ENCODE measurements at places on chromosomes 5 and 9.

DNA sequence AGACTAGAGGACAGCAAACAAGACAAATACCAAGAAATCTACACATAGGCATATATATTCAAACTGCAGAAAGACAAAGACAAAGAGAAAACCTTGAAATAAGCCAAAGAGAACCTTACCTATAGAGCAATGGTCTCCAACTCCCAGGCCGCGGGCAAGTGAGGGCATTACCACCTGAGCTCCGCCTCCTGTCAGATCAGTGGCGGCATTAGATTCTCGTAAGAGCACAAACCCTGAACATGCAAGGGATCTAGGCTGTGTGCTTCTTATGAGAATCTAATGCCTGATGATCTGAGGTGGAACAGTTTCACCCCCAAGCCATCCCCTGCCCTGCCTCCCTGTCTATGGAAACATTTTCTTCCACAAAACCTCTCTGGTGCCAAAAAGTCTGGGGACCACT, 101.0 kb upstream of the MRPS30 start:
- no peak for DNase-seq

- DNase-seq: no peak
Measured at GRCh38 chr9:78295177-78295575, 1.7 kb upstream of the PSAT1 start.

GRCh38 chr5:5398071-5398470, 24.4 kb upstream of the ICE1 start:
- no peak for DNase-seq

DNA sequence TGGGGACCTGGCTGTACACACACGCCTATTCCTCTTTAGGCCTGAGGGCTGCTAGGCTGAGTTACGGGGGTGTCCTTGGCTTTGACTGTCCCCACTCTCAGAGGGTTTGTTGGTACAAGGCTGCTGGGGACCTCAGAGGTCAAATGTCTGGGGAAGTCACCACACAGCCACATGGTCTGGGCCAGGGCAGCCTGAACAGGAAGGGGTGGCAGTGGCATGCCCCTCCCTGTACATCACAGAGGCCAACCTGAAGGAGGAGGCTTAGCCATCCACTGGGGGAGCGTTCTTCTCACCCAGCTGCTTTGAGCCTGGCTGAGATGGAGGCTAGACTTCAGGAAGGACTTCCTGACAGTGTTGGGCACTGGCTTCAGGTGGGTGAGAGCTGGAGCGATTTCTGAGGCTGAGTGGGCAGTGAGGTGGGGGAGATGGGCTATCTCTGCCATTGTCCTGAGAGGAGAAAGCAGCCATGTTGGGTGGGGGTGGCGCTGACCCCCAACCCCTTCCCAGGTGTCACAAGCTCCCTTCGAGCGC, 36.3 kb downstream of the CXXC5 start:
- no peak for DNase-seq

DNA sequence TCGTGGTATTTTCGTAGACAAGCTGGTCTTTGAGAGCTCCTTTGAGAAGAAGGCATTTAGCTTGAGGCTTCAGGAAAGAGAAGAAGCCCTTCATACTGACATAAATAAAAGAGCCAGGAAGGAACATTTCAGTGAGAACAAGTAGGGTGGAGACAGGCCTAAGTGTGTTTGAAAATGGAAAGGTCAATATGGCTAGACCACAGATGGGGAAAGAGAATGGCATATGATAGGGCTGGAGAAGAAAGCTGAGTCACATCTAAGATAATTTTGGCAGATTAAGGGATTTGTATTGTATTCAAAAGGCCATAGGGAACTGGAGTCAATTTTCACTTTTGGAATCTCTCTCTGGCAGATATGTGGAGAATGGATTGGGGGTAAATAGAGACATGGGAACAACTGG, 374.9 kb downstream of the TMEM38B start:
- no peak for DNase-seq

DNA sequence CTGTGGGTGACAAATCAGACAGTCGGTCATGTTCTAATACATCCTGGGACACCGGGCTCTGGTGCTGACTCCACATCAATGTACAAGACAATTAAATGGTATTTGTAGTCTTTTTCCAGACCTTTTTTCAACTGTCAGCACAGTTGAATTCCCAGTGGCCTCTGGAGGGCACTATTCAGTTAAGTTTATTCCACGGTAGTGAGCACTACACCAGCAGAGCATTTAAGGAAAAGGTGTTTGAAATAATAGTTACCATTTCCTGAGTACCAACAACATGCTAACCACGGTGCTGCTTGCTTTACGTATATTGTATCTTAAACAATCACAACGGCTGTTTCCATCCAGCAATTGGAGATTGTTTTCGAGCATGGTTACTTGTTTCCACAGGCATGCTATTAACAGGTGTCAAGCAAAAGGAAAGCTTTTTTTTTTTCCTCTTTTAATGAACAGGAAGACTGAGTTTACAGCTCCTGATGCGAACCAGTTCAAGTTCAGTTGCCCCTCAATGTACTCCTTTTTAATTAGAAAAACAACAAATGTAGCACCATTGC, 186.7 kb downstream of the PDZD2 start:
- no peak for DNase-seq

- DNase-seq: no peak
Measured at GRCh38 chr5:179288101-179288808, 57.0 kb downstream of the ADAMTS2 start.

- no peak for DNase-seq
Measured at GRCh38 chr9:87333802-87334201, 163.9 kb upstream of the DAPK1 start.

DNA sequence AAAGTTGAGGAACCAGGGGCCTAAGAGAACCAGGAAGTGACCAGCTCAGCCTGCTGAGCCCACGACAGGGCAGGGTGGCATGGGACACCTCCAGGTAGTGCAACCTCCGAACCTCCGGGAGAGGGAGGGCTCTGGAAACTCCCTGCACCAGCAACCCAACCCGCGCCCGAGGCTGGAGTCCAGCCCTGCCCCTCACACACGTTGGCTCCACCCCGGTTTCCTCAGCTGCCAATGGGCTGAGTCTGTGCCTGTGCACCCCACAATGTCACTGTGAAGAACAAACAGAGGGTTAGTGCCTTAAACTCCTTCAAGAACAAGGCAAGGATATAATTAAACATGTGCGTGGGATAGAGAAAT, 17.0 kb upstream of the UNC5A start:
- no peak for DNase-seq

GRCh38 chr5:55325621-55326020, 17.8 kb downstream of the MTREX start:
- DNase-seq: no peak

- DNase-seq: no peak
Measured at GRCh38 chr5:7329141-7329540, 66.8 kb upstream of the ADCY2 start.

GRCh38 chr5:158301186-158301585, 442.2 kb upstream of the CLINT1 start:
- DNase-seq: no peak

DNA sequence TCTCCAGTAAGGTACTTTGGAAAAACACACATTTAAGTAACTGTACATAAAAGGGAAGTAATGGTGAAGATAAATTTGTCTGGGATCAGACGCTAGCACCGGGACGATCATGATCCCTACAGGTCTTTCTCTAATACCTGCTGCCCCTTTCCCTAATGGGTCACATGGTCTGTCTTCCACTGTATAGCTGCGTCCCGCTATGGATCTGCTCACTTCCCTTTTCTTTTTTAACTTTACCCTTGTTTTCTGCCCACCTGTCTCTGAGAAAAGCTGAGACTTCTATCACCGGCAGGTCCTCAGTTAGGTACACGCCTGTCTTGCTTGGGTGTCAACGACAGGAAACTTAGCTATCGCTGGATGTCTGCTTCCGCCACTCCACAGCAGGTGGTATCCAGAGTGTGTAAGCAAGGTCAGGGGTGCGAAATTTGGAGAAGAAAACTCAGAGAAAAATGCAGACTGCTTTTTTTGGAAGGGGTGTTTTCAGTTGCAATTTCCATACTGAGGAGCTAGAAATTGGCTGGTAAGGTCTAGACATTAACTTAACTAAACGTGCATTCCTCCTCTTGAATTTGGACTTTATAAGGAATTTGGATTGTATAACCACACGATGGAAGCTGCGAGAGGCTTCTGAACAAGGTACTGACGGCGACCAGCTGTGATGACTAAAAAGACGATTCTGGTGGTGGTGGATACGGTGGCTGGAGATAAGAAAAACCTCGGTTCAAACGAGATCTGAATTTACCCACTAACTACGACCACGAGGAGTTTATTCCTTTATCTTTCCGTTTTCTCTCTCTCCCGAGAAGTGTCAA, 1.1 kb upstream of the ICE1 start:
- DNase-seq: no peak

- DNase-seq: no peak
Measured at GRCh38 chr5:39475881-39476842, 51.4 kb upstream of the DAB2 start.

- no peak for DNase-seq
Measured at GRCh38 chr5:155872629-155873220, 454.2 kb upstream of the SGCD start.

DNA sequence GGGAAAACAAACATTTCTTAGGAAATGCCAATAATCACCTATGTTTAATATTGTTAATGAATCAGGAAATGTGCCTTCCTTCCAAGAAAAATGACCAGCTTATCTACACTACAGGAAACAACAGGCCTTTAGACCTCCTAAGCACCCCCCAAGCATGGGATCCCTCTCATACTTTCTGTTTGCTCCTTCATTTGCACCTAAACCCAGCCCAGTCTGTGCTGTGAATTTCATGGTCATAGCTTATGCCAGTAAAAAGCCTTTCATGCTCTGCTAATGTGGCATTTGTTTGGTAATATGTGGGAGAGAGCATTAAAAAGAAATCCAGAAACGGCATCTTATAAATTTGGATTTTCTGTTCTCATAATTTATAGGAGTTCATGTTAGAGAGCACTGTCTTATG, 511.1 kb downstream of the EBF1 start:
- no peak for DNase-seq

DNA sequence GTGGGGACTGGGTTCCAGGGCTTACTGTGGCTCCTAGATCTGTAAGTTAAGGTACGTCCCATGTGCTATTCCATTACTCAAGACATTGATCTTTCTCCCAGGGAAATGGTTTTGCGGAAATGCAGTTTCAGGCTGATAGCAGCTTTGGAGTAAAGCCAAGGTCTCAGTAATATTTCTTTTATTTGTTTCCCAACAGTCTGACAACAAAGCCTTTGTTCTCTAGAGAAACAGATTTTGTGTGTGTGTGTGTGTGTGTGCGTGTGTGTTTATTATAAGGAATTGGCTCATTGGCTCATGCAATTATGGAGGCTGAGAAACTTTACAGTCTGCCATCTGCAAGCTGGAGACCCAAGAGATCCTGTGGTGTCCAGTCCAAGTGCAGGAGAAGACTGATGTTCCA, 12.1 kb upstream of the POC5 start:
- DNase-seq: no peak

GRCh38 chr5:73682176-73682575, 56.2 kb downstream of the ARHGEF28 start:
- DNase-seq: no peak

- DNase-seq: no peak
Measured at GRCh38 chr5:31809050-31809870, 170.3 kb downstream of the PDZD2 start.

GRCh38 chr5:125175348-125176004, 429.0 kb upstream of the ZNF608 start:
- DNase-seq: no peak

DNA sequence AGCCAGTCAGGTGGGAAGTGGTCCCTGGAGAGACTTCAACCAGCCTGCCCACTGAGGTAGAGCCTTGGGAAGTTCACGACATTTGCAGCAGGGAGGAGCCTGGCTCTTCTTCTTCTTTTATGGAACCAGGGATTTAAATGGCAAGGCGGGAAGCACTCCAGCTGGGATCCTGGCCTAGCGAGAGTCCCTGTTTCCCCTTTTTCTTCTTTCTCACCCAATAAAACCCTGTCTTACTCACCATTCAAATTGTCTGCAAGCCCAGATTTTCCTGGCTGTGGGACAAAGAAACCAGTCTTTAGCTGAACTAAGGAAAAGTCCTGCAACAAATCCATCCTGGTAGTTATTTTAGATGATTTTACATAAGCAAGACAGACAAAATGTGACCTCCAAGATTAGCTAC, 503.7 kb downstream of the CDH10 start:
- no peak for DNase-seq
